ENCODE measurements at places on chromosomes 5 and 9.
A peak's percentile ranks its signal among the peaks of the same experiment; 100 is the strongest.

GRCh38 chr5:169778622-169779596 is 141.8 kb downstream of the DOCK2 start:
- no peak for DNase-seq

DNA sequence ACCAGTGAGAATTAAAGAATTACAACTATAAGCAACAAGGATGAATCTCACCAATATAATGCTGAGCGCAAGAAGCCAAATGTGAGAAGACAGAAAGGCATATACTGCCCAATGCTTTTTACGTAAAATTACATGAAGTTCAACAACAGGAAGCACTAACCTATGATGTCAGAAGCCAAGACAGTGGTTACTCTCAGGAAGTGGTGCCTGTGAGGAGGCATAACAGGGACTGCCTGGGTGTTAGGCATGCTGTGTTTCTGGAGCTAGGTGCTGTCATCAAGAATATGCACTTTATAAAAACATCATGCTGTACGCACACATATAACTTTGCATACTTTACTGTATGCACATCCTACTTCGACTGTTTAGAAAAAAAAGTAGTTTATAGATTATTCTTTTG is 30.1 kb downstream of the FRMD3 start:
- DNase-seq, result no peak

DNA sequence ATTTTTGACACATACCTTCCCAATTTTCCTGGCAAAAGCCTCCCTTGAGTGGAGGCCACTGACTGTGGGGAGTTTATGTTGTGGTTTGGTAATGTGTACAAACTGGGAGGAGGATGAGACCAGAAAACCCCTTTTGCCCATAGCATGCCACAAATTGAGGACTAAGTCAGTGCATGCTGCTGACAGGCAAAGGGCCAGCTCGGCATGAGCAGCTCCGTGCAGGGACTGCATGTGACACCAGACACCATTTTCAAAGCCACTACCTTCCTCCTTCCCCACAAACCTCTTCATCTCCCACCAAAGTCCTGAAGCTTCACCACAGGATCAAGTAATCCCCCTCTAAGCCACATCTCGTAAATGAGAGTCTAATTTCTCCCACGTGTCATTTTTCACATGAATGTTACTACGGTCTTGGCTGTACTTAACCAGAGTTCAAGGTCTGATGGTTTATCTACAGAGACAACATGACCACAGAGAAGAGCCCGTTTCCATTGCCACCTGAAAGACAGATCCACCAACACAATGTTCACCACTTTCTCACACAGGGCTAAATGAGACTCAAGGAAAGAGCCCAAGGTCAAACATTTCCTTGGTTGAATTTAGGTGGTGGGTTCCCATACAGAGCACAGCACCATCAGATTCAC is 106.5 kb downstream of the NFIB start:
- DNase-seq, result no peak

GRCh38 chr9:121383715-121384114 is 13.7 kb upstream of the STOM start:
- no peak for DNase-seq

GRCh38 chr5:126369995-126370731 is 53.0 kb upstream of the GRAMD2B start:
- peak; percentile 38 for DNase-seq

- no peak for DNase-seq
Measured at GRCh38 chr5:169204788-169205400, 96.0 kb downstream of the SLIT3 start.

Data from AG08395 (cell line).